ENCODE measurements at places on chromosomes 4 and X.

GRCh38 chrX:12042615-12043014, 95.7 kb upstream of the FRMPD4 start:
- no peak for DNase-seq

- no peak for DNase-seq
Measured at GRCh38 chr4:147542229-147542990, 61.5 kb downstream of the EDNRA start.

DNA sequence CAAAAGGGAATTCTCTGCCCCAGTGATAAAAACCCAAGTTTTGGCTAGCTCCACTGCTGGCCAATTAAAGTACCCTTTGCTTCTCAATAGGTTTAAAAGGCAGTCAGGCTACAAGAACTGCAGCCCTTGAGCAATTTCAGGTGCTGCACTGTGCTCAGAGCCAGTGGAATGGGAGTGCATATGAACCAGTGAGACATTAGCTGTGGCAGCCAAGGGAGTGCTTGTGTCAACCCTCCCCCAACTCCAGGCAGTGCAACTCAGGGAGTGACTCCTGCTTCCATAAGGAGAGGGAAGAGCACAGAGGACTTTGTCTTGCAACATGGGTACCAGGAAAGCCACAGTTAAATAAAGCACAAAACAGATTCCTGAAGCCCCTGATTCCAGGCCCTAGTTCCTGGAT, 61.6 kb upstream of the VAMP7 start:
- no peak for DNase-seq

- DNase-seq: no peak
Measured at GRCh38 chrX:129092757-129093156, 430.5 kb downstream of the SMARCA1 start.

DNA sequence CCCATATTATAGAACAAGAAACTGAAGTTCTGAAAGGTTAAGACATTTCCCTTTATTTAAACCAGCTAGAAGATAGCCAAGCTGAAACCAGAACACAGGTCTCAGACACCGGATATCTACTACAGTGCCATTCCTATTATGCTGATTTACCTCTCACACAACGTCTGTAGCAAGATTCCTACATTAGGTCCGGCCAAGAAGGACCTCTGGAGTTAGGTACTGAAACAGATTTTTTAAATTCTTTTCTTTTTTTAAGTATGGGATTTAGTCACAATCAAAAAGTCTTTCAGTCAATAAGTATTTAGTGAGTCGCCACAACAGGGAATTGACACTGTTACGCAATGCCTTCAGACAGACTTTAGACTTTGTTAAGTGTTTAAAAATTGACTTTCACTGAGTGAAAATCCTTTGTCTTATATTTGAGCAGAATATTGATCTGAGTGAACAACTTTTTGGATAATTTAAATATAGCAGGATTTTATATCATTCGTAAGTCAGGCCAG, 26.5 kb upstream of the SPANXN4 start:
- no peak for DNase-seq

- DNase-seq: no peak
Measured at GRCh38 chr4:119271361-119272085, 50.4 kb downstream of the FABP2 start.

All from NCI-H2107 (cell line).